ENCODE measurements at places on chromosomes 5 and 9.

DNA sequence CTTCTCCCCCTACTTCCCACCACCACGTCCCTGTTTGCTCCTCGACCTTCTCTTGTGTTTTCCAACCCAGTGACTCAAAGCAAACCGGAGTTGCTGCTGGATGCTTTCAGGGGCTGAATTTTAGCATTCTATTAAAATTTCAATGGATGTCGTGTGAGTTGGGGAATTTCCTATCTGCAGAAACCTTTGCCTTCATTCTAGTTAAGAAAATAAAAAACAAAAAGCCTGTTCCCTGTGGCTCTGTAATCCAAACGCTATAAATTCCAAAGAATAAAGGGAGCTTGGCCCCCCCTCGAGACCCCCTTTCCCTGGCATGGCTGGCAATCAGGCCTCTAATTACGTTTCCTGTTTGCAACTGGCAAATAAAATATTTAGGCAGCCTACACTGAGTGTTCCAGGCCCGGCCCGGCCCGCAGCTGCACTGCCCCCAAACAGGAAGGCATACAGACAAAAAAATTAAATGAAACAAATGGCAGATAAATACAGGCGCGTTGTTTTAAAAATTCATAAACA is 139.4 kb upstream of the PPP1R26 start:
- DNase-seq: no peak

- no peak for DNase-seq
Measured at GRCh38 chr9:72575666-72576065, 54.3 kb downstream of the TMC1 start.

DNA sequence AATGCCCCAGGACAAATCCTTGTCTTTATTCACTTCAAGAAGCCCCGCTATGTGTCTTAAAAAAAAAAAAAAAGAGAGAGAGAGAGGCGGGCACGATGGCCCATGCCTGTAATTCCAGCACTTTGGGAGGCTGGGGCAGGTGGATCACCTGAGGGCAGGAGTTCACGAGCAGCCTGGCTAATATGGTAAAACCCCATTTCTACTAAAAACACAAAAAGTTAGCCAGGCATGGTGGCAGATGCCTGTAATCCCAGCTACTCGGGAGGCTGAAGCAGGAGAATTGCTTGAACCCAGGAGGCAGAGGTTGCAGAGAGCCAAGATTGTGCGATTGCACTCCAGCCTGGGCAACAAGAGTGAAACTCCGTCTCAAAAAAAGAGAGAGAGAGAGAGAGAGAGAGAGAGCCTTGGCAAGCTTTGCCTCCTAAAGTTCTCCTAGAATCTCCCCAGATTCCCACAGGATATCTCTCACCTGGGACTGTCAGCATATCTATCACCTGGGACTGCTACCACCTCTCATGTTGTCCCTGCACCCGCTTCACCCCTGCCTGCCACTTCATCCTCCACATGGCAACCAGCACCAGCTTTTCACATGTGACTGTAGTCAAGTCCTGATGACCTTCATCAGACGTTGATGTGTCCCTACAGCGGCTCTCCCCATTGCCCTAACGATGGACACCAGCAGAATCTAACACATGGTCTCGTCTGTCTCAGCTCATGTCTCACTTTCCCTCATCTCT is 5.8 kb downstream of the ITK start:
- no peak for DNase-seq

DNA sequence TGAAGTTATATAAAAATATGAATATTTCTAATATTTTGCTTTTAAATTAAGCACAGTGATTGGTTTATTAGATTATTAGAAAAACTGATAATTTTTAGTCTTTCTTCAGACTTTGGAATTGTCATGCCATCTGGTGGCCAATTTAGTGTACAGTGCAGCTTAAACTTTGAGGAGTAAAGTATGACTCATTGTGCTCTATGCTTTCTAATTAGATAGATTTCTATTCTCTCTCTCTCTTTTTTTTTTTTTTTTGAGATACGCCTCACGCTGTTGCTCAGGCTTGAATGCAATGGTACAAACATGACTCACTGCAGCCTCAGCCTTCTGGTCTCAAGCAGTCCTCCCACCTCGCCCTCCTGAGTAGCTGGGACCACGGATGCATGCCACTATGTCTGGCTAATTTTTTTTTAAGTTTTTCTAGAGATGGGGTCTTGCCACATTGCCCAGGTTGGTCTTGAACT is 42.1 kb upstream of the GPR21 start:
- peak; percentile 91 for DNase-seq

GRCh38 chr9:110056062-110056461 is 151.9 kb downstream of the C9orf152 start:
- no peak for DNase-seq

- DNase-seq: no peak
Measured at GRCh38 chr9:68777070-68777763, 72.2 kb downstream of the PIP5K1B start.

DNA sequence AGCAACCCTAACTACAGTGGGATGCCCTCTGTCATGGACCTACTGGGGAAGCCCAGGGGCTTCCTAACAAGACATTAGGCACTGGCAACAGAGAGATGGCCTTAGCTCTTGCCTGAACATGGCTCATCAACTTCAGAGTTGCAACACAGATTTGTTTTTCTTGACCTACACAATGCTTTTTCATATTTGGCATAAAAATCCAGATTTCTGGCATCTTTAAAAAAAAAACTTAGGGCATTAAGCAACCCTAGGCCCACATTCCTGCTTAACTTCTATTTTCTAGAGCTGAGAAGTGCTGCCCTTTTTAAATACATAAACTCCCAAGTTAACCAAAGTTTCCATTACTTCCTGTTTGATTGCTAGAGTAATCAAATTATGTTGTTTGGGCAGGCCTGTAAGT is 8.0 kb downstream of the GRIA1 start:
- no peak for DNase-seq

GRCh38 chr5:53929152-53929551 is 368.7 kb downstream of the NDUFS4 start:
- DNase-seq: no peak

DNA sequence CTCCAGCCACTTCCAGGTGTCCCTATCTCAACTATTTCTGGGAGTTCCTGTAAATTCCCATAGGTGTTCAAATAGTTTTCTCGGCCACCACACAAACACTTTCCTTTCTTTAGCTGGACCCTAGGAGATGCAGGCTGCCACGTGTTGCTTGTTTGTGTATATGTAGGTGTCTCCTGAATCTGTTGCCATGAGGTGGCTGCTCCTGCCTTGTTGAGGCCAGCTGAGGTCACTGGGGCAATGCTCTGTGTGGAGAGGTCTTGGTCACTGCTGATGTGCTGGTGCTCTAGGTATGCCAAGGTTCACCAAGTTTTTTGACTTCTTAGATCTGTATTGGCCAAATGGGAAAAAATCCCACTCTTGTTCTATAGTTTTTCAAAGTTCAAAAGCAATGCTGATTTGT is 132.5 kb upstream of the CHD1 start:
- DNase-seq: no peak

DNA sequence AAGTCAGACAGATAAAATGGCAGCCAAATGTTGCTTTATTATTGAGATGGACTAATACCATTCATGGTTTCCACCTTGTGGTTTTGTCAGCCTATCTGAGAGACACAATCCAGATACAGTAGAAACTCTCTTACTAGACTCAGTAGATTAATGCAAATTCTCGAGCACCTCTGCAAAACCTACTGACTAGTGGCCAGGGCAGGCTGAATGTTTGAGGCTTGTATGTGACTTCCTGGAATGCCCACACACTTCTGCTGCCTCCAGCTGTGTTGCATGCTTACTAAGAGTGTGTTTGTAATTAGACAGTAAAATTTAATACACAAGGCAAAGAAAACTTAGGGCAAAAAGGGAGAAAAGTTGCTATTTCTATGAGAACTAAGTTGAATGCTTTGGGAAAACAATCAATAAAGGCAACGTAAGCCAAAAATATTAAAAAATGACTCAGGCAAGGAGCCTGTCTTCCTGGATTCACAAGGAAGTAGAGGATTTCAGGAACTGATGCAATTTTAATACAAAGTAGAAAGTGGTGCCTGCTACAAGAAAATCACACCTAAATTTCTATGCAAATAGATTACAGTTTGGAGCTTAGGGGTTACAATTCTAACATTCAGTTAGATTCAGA is 30.2 kb upstream of the CCNG1 start:
- DNase-seq: peak; percentile 37

- no peak for DNase-seq
Measured at GRCh38 chr9:128396970-128397613, 23.6 kb upstream of the CERCAM start.

DNA sequence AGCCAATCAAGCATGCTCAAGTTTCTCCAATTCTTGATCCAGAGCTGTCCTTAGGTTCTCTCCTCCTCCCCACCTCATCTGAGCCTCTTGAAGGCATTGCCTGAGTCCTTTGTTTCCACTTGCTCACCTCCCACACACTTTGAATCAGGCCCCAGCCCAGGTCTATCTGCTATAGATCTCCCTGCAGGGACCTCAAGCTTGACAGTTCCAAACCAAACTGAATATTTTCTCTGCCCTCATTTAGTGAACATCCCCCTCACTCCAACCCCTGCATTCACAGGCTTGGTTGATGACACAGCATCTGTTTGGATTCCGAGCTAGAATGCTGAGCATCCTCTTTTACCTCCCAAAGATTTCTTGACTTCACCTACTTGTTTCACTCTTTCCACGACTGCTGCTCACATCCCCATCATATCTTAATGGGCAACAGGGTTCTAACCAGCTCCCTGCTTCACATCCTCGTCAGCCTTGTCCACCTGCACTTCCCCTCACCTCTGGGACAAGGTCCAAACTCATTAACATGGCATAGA is 474.5 kb downstream of the ZSWIM6 start:
- DNase-seq: no peak

DNA sequence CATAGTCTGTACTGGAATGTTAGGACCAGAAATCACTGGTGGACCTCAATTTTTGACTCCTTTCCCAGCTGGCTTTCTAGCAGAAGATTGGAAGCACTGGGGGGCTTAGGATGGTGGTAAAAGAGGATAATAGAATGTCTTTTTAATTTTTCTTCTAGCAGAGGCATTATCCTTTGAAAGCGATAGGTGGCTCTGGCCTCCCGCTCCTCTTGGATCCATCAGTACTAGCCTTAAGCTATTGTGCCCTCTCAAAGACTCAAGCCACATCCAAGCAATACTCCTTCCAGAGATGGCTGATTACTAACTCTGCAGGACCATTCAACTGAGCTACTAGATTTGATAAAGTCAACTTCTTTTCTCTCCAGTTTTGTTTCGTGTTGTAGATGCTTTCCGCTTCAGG is 610.6 kb downstream of the CDH12 start:
- DNase-seq: no peak

DNA sequence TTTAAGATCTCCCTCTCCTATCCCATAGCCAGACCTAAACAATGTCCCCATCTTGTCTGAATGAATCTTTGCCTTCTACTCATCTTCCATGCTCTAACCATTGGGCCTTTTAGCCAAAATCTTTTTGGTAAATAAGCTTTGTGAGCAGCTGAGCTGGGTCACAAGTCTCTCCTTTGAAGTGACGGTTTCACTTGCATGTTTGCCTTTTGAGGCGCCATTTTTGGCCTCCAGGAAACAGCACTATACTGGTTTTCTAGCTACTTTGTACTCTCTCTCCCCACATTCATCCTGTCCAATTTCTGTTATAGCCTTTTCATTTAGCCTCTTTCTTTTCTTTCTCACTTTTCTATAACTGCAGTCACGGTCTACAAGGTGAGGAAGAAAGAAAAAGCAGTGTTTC is 195.5 kb upstream of the C9orf72 start:
- DNase-seq: no peak

GRCh38 chr5:133309984-133310621 is 258.3 kb downstream of the HSPA4 start:
- no peak for DNase-seq

GRCh38 chr9:114025196-114025753 is 52.8 kb downstream of the AMBP start:
- no peak for DNase-seq

- no peak for DNase-seq
Measured at GRCh38 chr9:96874201-96874785, 20.0 kb upstream of the ZNF782 start.

GRCh38 chr5:55520117-55520839 is 14.5 kb downstream of the PLPP1 start:
- no peak for DNase-seq
